ENCODE measurements at places on chromosomes 1 and 21. TPM values are rescaled to one million over a fixed set of nuclear protein-coding genes. Genes with fewer than 3 reads are reported as not detected.
A peak's percentile ranks its signal among the peaks of the same experiment; 100 is the strongest.

The CHIA gene
- not detected for total RNA-seq

The HHIPL2 gene
- 1.4 TPM for total RNA-seq

The SHISAL2A gene
- total RNA-seq = not detected

The LDLRAD1 gene
- not detected for total RNA-seq

The SHISA4 gene
- 22.3 TPM for total RNA-seq

The NUF2 gene
- 102 TPM for total RNA-seq

- DNase-seq = peak; percentile 57
Observed at GRCh38 chr1:67347688-67348472, 40.2 kb downstream of the IL12RB2 start.

DNA sequence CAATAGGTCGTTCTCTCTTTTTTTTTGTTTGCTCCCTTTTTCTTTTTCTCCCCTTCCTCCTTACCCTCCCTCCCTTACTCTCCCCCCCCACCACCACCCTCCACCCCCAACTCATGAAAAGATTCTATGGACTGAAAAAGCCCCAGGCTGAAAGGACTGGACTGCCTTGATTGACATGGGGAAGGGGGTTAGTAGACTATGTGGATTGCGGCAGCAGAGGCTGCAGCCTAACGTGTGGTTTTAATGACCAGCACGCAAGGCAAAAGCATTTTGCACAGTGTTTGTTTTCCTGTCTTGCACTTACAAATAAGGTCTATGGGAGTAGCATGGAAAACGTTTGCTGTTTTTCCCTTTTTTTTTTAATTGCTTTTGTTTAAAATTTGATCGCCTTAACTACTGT is 5.5 kb downstream of the ZBTB18 start:
- peak; percentile 26 for DNase-seq

GRCh38 chr1:56045477-56045876 is 533.9 kb downstream of the PLPP3 start:
- no peak for DNase-seq

DNA sequence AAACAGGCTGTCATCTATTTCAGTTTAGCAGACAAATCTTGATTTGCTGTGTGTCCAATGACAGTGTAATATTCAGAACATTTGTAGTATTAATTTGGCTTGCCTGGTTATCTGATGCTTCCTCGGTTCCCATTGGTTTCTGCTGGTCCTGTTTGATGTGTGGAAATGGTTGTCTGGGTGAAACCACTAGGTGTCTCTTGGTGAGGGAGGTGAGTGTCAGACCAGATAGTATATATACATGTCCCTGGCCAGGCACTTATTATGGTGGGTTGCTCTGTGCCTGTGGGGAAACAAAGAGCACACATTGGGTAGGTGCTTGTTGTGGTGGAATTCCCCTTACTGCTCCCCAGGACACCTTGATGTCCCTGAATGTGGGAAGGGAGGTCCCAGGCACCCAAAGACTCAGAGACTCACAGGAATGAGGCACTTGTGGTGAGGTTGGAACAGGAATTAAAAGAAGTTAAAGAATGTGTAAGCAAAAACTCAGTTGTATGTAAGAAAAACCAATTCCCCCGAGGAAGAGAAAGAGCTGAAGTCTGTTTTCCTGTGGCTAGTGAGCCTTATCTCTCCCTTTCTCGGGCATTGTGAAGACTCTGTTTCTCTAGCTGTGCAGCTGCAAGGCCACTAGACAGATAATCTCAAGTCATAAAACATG is 1519.1 kb downstream of the BRINP3 start:
- DNase-seq = no peak

GRCh38 chr1:2414297-2414958 is 2.1 kb upstream of the PEX10 start:
- DNase-seq = peak; percentile 61

DNA sequence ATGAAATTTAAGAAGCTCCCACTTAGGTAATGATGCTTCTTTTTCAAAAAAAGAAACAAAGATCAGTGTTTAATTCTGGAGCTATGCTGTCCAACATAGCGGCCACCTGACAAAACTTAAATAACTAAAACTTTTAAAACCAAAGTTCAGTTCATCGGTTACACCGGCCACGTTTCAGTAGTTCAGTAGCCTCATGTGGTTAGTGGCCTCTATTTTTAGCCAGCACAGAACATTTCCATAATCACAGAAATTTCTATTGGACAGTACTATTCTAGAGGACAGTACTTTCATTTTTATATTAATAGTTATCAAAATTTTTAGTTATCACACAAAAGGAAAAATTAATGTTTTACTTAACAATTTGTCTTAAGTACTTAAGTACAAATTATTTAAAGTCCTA is 141.0 kb downstream of the USP25 start:
- DNase-seq = no peak

GRCh38 chr1:226870026-226870400 is 403 bp upstream of the PSEN2 start:
- DNase-seq = peak; percentile 62
